ENCODE measurements at places on chromosomes 4 and X.
A peak's percentile ranks its signal among the peaks of the same experiment; 100 is the strongest.

DNA sequence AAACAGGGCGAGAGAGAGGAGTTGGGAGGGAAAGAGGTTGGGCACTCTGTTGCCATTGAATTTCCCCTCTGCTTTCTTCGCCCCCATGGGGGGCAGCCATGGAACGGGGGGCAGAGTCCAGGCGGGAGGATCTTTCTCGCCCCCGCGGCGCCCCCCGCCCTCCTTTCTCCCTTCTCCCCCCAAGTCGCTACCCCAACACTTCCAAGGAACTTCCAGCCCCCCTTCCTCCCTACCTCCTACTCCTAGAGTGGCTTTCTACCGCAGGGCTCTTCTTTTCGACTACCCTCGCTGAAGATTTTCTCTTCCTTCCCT lies 594 bp upstream of the STAG2 start:
- DNase-seq, result no peak

- no peak for DNase-seq
These were observed 514.9 kb upstream of the LCORL start for GRCh38 chr4:18536428-18536827.

DNA sequence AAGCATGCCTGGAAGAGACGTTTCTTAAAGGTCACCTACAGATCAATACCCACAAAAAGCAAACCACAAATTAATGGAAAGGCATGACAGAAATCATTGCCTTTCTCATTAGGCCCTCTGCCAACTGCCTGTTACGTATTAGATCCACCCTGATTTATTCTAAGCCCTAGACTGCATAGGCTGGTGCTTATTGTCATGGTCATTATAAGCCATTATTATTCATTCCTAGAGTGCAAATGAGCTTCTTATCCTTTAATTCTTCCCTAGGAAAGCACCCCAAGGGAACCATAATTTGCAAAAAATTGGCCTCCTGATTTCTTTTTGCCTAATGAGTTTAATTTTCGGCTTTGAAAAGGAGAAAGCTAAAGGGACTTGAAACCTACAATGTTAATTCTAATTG lies 184.2 kb upstream of the GPRIN3 start:
- no peak for DNase-seq

- no peak for DNase-seq
These were observed 232.2 kb upstream of the MAOA start for GRCh38 chrX:43423876-43424275.

DNA sequence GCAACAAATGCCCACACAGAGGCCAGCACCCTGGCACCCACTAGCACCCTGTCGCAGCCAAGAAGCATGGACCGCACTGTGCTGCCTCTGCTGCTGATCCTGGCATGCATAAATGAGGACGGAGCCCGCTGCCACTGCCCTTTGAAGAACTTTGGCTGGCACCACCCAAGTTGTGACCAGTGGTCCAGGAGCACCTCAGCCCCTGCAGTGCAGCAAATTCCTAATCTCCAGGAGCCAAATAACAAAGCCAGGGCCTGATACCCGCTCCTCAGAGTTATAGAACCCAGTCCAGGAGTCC lies 807.2 kb downstream of the GLUD2 start:
- DNase-seq, result no peak

DNA sequence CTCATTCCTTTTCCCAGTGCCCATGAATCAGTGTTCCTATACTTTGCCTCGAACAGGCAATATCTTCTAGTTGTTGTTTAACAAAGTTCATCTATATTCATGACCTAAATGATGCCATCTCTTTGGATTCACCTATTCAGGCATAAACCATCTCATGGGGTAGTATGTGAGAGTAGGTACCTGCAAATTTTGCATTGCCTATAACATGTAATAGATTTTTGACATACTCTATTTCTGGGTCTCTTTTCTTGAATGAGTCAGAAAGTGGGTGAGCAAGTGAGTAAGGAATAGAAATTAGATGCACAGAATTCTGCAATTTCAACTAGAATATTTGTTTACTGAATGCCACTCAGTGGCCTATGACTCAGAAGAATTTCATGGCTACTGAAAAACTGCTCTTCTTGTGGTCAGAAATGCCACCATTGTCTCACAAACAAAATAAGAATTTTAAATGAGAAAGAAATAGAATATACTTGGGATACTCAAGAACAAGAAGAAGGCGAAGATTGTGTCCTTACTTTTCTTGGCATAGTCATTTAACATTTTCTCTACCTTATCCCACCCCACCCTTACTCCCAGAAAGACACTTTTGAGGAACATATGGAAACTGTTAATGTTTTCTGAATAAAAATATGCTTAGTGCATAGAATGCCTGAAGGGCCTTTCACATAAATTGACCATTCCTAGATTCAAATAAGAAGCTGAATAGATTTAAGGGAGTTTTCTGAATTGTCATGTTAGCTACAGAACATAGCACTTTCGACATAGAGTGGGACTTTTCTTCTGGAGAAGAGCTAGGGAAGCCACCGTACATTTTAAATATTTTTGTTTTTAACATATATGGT lies 86.8 kb downstream of the HHIP start:
- no peak for DNase-seq

DNA sequence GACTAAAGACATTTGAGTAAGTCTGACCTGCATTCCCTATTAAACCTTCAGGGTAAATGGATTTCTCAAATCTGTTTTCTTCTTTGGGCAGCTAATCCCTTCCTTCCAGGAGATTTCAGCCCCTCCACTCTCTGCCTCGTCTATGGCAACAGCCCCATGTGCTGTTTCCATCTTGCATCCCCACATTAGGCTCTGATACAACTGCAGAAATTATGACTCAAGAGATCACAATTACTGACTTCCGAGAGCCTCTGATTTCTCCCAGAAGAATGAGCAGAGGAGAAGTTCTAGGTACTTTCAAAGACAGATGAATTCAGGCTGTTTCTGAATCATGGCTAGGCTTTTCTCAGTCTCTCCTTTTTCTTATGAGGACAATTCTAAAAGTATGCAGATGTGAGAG lies 38.7 kb downstream of the RAI2 start:
- DNase-seq, result no peak

- no peak for DNase-seq
These were observed 84.6 kb downstream of the FBXO8 start for GRCh38 chr4:174198828-174199227.

- no peak for DNase-seq
These were observed 27.8 kb downstream of the ELF4 start for GRCh38 chrX:130082244-130083106.

GRCh38 chr4:112290341-112290740 lies 4.6 kb upstream of the TIFA start:
- DNase-seq, result no peak

GRCh38 chr4:111883557-111883999 lies 261.7 kb upstream of the FAM241A start:
- DNase-seq, result peak; percentile 92

GRCh38 chr4:126777649-126778048 lies 855.1 kb upstream of the INTU start:
- no peak for DNase-seq

DNA sequence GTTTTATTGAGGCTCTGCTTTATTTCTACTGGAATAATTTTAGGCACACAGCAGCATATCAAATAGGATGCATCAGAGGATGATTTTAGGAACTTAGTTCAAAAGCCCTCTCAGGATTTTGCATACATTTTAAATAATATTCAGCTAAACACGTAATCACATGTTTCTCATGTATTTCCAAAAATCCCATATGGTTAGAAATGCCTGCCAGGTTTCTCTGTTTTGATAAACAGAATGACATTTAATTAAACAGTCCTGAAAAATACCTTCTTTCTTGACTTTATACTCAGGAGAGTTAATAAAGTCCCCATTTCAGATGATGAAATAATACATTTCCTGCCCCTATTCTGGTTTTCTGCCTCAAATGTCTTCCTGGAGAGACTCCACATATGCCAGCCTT lies 86.5 kb upstream of the AMELX start:
- no peak for DNase-seq

- DNase-seq, result no peak
These were observed 145.3 kb downstream of the DTHD1 start for GRCh38 chr4:36426741-36427140.

DNA sequence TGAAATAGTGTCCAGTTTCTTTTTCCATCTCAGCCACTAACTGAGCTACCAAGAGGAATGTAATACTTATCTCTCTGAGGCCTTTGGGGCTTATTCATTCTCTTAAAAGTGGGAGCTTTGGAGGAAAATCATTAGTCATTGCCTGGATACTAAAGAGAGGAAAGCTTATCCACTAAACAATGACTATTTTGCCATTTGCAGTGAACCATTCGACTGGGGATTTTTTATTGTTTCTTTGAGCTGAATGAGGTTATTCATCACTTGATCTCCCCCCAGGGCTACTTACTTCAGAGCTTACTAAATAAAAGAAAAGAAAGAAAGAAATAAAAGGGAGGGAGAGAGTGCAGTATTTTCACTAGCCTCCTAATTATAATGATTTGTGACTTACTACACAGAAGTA lies 1329.5 kb upstream of the TENM3 start:
- DNase-seq, result no peak

DNA sequence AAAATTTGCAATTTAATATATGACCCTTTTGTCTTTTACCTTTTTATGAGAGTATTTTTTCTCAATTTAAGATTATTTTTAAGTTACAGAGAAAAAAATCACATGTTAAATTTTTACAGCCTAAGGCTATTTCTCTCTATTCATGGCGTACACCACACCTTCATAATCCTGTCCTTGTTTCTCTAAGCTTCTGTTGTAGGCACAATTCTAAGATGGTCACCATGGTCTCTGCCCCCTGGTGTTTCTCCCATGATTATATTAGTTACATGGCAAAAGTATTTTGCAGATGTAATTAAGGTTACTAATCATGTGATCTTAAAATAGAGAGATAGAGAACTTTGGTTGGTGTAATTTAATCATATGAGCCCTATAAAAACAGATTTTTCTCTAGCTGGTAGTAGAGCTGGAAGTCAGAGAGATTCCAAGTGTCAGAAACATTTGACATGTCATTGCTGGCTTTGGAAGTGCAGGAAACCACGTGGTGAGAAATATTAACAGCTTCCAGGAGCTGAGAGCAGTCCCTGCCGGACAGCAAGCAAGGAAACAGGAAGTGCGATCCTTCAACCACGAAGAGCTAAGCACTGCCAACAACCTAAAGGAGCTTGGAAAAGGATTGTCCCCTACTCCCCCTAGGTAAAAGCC lies 89.8 kb downstream of the EIF4E start:
- DNase-seq, result no peak

GRCh38 chr4:57119054-57119651 lies 9.0 kb upstream of the IGFBP7 start:
- no peak for DNase-seq

DNA sequence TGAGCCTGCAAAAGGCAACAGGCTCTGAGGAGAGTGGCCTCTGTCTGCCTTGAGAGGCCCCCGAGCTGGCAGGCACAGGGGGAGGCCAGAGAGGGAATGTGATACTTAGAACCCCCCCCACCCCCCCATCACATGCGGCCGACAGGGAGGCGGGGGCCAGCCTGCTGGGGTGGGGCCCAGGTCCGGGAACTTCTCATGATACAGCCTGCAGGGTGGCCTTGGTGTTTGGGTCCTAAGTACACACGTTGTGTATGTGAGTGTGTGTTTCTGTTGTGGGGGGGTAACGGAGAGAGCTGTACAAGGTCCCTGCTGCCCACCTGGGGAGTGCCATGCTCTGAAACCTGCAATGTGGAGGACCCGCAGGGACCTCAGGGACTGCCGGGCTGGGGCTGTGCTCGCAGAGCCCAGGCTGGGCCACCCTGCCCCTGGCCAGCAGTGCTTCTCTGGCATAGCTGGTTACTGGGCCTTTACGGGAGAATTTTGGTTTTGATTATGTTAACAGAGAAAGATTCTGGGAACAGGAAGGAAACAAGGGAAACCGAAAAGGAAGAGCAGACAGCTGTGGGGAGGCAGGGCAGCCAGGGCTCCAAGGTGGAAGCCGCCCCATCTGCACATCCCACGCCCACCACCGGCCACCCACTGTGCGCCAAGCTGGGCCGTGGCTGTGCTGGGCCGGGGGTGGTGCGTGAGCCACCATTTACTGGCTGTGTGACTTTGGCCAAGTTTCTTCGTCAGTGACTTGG lies 19.9 kb downstream of the SH3BP2 start:
- DNase-seq, result no peak

DNA sequence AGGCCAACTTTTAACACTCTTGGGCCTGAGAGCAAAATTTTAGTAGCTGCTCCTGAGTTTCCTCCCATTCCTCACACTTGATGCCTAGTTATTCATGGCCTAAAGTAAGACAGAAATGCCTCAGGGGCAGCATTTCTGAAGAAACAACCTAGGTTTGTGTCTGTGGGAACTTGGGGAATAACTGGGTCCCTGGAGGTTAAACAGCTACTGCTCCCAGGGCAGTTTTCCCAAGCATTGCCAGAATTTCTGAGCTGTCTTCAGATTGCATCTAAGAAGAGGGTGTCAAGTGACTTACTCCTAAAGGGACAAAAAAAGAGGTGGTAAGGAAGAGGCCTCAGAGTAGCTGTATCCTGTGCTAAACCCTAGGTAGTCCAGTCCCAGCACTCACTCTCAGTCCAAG lies 130.8 kb upstream of the ACSL4 start:
- DNase-seq, result no peak

DNA sequence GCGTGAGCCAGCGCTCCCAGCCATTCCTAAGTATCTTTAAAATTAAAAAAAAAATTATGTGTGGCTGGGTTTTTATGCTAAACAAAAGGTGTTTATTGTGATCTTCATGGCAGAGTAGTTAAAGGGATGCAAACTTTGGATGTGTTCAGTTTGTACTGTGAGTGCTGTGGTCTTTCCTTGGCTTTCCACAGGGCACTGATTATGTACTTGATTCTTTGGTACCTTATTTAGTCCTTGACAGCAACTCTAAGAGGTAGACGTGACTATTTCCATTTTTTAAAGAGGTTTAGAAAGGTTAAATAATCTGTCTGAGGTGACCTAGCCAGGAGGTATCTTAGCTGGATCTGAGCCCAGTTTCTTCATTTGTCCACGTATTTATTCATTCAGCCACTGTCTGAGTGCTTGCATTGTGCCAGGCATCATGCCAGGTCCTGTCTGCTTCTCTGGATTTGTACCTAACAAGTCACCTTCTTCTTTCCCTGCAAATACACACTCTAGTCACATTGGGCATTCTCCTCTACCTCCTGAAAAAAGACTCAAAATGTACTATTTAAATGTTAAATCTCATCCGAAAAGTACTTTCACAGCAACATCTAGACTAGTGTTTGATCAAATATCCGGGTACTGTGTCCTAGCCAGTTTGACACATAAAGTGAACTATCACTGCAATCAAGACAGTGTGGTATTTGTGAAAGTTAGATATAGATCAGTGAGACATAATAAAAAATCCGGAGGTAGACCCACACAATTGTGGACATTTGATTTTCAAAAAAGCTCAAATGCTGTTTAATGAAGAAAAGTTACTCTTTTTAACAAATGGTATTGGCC lies 31.5 kb downstream of the WWC2 start:
- peak; percentile 49 for DNase-seq

- DNase-seq, result no peak
These were observed 248.6 kb upstream of the VEGFC start for GRCh38 chr4:177041356-177041755.

DNA sequence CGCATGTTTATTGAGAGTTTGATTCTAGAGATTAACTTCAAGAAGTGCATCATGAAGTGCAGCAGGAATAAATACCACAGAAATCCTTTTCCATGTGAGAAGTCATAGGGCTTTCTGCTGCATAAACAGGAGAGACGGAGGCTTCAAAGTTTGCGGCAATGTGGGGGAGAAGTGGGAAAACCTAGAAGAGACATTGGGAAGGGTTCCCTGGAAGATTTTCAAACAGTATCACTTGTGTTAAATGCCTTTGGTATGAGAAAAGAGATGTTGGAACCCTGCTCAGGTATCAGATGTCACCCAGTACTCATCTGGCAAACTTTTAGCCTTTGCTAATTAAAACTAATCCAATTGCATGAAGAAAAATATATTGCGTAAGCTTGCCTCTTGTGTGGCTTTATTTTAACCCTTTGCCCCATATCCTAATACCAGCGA lies 15.4 kb downstream of the NHS start:
- DNase-seq, result no peak

Data from NCI-H748 treated with DMSO at 0.1 percent for 48 hours (cell line).